CD8-positive, alpha-beta memory T cell (primary cell): ENCODE measurements at places on chromosomes 4 and X. TPM values are rescaled to one million over a fixed set of nuclear protein-coding genes. Genes with fewer than 3 reads are reported as not detected.

GRCh38 chrX:50988649-50989048 is 78.1 kb downstream of the BMP15 start:
- no peak for DNase-seq

DNA sequence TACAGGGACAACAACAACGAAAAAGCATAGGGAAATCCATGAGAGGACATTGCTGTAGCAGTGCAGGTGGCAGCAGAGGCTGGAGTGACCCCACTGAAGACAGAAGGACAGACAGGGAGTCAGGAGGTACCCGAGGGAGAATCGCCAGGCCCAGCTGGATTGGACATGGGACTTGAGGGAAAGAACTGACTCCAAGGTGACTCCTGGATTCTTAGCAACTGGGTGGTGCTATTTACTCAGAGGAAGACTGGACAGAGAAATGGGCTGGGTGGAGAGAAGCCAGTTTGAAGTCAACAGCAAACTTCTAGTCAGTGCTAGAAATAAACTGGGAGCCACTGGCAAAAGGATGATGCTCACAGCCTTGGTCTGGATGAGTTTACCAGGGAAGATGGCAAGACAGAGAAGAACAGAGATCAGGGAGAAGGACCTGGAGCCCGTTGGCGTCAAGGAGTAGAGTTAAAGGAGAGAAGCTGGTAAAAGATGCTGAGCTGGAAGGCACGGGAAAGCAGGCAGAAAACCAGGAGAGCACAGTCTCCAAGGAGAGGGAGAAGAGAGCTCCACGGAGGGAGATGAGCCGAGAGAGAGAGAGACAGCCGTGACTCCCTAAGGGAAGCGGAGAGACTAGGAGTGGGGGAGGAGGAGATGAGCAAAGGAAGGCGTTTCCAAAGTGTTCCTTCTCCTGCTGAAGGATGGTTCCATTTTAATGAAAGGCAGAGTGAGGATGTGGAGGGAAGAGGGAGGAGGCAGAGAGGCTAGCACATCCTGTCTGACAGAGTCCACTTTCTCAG is 119.4 kb downstream of the AFAP1 start:
- DNase-seq = no peak

GRCh38 chr4:89878611-89879010 is 16.0 kb upstream of the MMRN1 start:
- DNase-seq = no peak

- no peak for DNase-seq
Measured at GRCh38 chr4:149835280-149835679, 19.6 kb upstream of the IQCM start.

GRCh38 chr4:79334783-79335182 is 8.9 kb upstream of the NAA11 start:
- no peak for DNase-seq

DNA sequence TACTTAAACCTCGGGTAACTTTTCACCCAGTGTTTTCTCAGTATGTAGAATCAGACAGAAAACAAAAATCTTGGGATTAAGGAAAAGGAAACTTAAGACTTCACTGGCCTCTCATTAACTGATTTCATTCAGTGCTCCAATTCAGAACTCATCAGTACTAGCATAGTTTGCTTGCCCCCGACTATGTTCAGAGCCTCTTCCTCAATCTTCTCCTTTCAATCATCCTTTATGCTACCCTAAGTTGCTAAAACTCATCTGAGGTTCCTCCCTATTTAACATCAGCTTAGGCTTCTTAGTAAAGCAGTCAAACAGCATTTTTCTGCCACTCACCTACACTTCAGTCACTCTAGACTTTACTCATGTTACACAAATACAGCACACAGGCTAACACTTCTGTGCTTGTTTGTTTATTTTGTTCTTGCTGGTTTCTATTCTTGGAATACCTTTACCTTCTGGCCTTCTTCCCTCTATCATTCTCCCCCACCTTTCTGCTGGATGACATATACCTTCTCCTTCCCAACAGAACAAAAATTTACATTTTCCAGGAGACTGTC is 163.0 kb upstream of the TLL1 start:
- no peak for DNase-seq

GRCh38 chrX:40170830-40171512 is 73.2 kb upstream of the BCOR start:
- peak; percentile 44 for DNase-seq

DNA sequence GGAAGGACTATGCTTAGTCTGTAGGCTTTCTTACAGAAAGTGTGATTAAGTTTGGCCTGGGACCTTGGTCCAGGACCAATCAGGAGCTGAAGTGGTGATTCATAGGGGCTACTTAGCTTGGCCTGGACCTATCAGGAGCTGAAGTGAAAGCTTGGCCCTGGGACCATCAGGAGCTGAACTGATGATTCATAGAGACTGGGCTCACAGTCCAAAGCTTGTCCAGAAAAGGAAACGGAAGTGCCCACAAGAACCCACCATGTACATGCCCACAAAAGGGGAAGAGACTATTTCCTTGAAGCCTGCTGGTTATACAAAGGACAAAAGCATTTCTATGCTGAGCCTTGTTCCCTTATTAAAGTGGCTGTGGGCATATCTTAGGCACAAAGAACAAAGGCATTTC is 12.6 kb downstream of the TENT5D start:
- DNase-seq = no peak

DNA sequence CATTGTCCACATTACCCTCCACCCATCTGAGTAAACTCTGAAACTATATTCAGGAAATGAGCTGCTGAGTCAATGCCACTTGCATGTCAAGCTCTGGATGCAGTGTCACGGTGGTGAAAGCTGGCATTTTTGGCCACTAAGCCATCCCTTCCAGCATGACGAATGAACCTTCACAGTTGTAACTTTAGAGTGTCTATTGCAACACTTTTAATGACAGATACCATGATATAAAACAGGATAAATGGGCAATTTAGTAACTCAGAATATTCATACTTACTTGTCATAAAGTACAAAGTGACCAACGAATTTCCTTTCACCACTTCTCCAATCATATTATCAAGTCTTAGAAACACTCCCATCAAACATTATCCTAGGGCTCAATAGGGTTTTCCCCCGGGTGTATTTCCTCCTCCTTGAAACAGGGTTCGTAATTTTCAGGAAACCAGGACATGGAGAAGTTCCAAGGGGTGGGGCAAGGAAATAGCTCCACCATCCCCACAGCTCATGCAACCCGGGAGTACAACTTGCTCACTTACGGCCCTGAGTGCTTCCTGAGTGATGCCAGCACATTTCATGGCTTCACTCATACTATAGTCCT is 73.1 kb downstream of the MTHFD2L start:
- no peak for DNase-seq

- DNase-seq = no peak
Measured at GRCh38 chr4:80446664-80447063, 111.1 kb downstream of the CFAP299 start.

DNA sequence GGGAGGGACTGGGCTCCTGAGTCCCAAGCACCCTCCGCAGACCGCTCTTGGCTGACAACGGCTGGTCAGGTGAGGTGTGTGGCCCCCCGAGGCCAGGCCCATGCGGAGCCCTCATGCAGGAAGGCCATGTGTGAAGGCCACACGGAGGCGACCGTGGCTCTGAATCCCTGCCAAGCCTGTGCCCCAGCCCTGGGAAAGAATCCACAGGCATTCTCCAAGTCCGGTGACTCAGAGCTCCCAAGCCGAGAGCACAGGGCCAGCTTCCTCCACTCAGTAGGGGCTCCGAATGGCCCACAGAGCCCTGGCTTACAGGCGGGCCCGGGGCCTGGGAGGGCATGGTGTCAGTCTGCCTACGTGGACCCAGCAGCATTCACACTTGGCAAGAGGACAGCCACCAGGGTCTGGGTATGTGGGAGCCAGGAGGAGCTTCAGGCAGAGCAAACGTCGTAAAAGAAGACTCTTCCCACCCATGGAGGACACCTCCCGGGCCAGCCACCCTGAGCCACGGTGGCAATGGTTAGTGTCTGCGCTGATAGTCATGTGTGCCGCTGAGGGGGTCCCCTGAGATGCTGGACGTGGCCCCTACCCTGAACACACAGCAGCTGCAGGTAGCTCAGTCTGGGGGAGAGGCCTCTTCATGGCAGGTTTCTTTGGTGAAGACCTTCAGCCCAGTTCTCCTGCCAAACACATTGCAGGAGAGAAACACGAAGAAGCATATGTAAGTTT is 105.7 kb downstream of the PSAPL1 start:
- no peak for DNase-seq

- no peak for DNase-seq
Measured at GRCh38 chr4:76257824-76258223, 6.3 kb downstream of the FAM47E start.

DNA sequence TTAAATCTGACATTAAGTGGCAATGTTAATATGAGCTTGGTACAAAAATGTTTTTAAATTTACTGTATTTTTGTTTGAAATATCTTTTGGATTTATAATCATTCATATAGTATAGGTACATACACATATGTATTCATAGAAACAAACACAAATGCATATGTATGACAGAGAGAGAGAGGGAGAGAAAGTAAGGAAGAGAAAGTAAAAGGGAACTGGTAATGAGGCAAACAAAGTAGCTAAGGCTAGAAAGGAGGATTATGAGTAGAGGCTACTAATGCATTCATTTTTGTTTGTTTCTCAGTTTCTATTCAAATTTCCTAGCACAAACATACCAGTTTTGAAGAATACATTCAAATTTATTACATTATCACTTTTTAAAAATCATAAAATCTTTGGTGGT is 132.4 kb downstream of the GLRA3 start:
- no peak for DNase-seq

RIPPLY1 gene
- not detected for total RNA-seq

MAGEB1 gene
- not detected for total RNA-seq

TMPRSS11A gene
- total RNA-seq = not detected

SMIM43 gene
- 0.44 TPM for total RNA-seq

NAP1L2 gene
- total RNA-seq = 2.5 TPM
